ENCODE measurements at places on chromosomes 2 and 18. TPM values are rescaled to one million over a fixed set of nuclear protein-coding genes. Genes with fewer than 3 reads are reported as not detected.

ORMDL1 gene
- total RNA-seq: 83.0 TPM

PSME4 gene
- 65.2 TPM for total RNA-seq

GKN2 gene
- total RNA-seq: not detected

CNDP1 gene
- not detected for total RNA-seq

ABCG8 gene
- total RNA-seq: not detected

FKBP1B gene
- total RNA-seq: 1.8 TPM

SPDYA gene
- total RNA-seq: 2.6 TPM

AKAIN1 gene
- total RNA-seq: not detected

MC4R gene
- total RNA-seq: not detected

SLC5A7 gene
- not detected for total RNA-seq

ARHGAP15 gene
- total RNA-seq: not detected

EPB41L3 gene
- total RNA-seq: not detected

CRACDL gene
- total RNA-seq: 12.9 TPM

RAMP1 gene
- total RNA-seq: 11.2 TPM

CYP27A1 gene
- not detected for total RNA-seq

Data from MCF 10A (cell line).